Frontal cortex (tissue), 4 donors: ENCODE measurements at places on chromosomes 4 and X.

GRCh38 chr4:145812919-145813318 is 125.7 kb downstream of the ZNF827 start:
- no peak for DNase-seq

GRCh38 chr4:102867278-102868152 is 1.3 kb upstream of the CISD2 start:
- DNase-seq = no peak

- DNase-seq = no peak
Measured at GRCh38 chr4:121582296-121582695, 114.5 kb downstream of the ANXA5 start.

DNA sequence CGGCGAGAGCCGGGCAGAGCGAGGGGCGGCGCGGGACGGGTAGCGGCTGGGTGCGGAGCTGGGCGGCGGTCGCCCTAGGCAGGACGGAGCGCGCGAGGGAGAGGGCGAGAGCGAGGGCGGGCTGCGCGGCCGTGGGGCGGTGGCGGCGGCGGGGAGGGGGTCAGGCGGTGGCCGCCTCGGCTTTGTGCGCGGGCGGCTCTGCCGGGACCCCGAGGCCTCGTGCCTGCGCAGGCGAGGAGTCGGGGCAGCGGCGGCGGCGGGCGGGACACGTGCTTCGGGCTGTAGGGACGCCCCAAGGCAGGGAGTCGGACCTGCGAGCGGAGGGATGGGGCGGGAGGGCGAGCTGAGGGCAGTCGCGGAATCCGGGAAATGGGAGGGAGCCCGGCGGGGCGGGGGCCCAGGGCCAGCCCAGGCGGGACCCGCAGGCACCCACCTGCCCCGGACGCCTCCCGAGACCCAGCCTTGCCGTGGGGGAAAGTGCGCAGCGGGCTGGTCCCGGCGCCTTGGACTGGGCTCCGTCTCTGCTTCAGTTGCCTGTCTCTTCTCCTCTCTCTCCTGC is 465 bp downstream of the BMPR1B start:
- DNase-seq = peak; percentile 31

GRCh38 chr4:182679533-182679932 is 237.7 kb downstream of the DCTD start:
- no peak for DNase-seq

- DNase-seq = no peak
Measured at GRCh38 chr4:4206204-4206603, 20.5 kb downstream of the OTOP1 start.

DNA sequence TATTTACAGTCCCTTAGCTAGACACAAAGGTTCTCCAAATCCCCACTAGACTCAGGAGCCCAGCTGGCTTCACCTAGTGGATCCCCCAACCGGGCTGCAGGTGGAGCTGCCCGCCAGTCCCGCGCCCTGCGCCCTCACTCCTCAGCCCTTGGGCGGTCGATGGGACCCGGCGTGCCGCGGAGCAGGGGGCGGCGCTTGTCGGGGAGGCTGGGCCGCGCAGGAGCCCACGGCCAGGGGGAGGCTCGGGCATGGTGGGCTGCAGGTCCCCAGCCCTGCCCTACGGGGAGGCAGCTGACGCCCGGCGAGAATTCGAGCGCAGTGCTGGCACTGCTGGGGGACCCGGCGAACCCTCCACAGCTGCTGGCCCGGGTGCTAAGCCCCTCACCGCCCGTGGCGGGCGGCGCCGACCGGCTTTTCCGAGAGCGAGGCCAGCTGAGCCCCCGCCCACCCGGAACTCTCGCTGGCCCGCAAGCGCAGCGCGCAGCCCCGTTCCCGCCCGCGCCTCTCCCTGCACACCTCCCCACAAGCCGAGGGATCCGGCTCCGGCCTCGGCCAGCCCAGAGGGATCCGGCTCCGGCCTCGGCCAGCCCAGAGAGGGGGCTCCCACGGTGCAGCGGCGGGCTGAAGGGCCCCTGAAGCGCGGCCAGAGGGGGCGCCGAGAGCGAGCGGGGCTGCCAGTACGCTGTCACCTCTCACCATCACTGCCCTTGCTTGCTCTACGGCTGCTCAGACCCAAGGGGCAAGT is 39.4 kb downstream of the WFS1 start:
- DNase-seq = no peak

- DNase-seq = no peak
Measured at GRCh38 chr4:24210332-24210902, 320.6 kb upstream of the PPARGC1A start.

- DNase-seq = no peak
Measured at GRCh38 chr4:476501-476900, 22.5 kb downstream of the ZNF721 start.

DNA sequence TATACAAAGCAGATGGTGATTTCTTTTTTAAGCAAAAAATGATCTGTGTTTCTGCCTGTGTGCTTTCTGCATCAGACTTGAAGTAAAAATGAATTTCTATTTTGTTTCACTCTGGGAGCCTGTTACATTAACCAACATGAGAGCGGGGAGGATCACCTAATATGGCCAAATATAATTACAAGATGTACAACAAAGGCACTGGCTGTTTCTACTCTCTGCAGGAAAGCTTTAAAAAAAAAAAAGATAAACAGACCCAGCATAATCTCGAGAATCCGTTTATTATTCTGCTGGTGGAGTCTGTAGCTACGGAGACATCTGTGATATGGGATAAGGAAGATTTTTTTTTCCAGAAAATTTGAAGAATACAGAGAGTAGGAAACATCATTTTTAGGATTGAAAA is 103.6 kb downstream of the COMMD8 start:
- no peak for DNase-seq

- no peak for DNase-seq
Measured at GRCh38 chr4:48379587-48380180, 38.4 kb downstream of the SLAIN2 start.

DNA sequence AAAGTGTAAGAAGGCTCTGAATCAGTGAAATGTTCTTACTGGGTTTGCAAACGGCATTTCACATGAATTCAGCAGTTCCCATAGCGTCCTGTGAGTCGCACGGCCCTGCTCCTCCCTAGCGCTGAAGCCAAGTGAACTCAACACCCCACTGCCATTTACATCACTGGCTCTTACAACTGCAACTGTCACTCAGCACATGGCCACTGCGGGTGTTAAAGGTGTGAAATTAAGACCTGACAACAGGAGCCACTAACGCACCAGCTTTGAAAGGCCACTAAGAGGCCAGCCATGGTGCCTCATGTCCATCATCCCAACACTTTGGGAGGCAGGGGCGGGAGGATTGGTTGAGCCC is 31.7 kb downstream of the RNF212 start:
- DNase-seq = no peak

GRCh38 chr4:6011686-6012085 is 6.5 kb downstream of the C4orf50 start:
- DNase-seq = peak; percentile 29

DNA sequence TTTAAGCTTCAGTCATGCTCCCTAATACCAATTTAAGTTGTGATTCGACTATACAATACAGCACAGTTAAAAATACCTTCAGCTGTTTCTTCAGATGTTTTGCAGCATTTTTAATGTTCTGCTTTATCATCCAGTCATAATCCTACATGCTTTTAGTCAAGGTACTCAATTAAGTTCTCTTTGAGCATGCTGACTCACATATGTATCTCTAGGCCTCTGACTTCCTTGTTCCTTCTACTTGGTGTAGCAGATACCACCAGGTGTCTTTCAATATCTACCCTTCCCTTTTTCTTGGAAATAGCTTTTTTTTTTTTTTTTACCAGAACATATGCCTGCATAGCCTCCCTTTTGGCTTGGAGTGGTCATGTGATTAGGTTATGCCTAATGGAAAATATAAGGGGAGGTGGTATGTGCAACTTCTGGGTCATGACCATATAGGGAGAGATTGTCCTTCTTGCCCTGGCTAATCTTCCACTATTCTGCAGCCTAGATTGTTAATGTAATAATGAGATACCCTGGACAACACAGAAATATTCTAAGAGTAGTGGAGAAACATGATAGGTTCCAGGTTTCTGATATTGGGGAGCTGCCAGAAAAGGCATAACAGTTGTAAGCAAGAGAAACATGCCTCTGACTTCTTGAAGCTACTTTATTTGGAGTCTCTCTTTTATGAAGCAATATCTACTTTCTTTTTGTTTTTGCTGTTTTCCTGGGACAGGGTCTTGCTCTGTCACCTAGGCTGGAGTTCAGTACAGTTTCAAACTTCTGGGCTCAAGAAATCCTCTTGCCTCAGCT is 737.2 kb upstream of the SLIT2 start:
- DNase-seq = no peak

- DNase-seq = peak; percentile 1
Measured at GRCh38 chrX:65821721-65822496, 154.5 kb downstream of the MSN start.

DNA sequence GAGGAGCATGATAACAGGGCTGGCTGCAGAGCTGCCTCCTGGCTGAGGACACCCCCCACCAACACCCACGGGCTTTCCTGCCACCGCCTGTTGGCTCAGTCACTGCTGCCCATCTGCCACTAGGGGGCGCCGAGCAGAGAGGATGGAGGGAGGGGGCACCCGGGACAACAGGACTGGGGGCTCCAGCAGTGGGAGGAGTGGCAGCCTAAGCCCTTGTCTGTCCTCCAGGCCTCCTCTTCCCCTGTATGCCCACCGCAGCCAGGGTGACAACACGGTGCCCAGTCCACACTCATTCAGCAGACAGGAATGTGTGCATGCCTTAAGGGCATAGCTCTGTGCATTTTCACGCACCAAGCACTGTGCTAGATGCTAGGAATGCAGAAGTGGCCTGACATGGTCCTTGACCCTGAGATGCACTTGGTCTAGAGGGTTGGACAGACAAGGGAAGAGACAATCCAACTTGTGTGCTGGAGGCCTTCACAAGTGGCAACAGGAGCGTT is 149.9 kb downstream of the AMMECR1 start:
- DNase-seq = no peak

- DNase-seq = no peak
Measured at GRCh38 chr4:81808011-81808672, 336.4 kb upstream of the RASGEF1B start.

- no peak for DNase-seq
Measured at GRCh38 chr4:23888421-23889319, 1.2 kb downstream of the PPARGC1A start.

DNA sequence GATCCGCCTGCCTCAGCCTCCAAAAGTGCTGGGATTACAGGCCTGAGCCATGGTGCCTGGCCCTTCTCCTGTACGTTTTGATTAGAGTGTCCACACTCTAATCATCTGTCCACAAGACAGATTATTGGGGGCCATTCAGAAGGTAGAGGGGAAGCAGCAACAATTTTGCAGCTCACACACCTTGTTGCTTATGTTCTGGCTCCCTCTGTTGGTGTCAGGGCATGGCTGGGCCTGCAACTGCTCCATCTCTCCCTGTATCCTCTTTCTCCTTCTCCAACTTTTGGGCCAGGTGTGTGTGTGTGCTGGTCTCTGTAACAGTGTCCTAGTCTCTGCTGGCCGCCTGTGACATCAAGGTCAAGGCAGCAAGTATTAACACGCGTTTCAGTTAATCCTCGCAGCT is 125.5 kb upstream of the MBNL3 start:
- no peak for DNase-seq

DNA sequence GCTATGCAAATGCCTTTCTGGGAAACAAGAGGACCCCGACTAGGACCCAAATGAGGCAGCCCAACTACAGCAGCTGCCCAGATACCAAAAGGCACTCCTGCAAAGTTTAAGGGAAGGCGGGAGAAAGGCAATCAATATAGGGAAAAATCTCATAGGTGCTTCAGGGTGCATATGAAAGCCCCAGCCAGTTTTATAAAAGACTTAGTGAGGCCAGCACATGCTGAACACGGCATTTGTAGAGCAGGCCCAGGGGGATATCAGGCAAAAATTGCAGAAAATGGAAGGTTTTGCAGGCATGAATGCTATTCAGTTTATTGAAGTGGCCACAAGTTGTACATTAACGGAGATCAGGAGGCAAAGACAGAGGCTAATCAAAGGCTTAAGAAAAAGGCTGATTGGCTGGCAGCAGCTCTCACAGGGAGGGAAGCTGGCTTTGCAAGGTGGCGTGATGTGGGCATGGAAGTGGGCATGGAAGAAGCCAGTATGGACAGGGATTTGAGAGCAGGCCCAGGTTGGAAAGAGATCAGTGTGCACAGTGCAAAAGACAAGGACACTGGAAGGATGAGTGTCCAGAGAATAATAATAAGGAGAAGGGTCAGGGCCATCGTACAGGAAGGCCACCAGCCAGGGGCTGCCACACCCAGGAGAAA is 37.7 kb upstream of the UGT2B7 start:
- no peak for DNase-seq

GRCh38 chr4:170090352-170091052 is 746 bp upstream of the AADAT start:
- DNase-seq = no peak

- DNase-seq = peak; percentile 8
Measured at GRCh38 chrX:140733766-140734342, 24.3 kb downstream of the LINC00632 start.

- peak; percentile 10 for DNase-seq
Measured at GRCh38 chrX:68196939-68197791, 236.1 kb downstream of the OPHN1 start.

GRCh38 chr4:125268068-125268755 is 46.5 kb upstream of the FAT4 start:
- no peak for DNase-seq

GRCh38 chrX:75297508-75297907 is 23.6 kb downstream of the UPRT start:
- DNase-seq = no peak

DNA sequence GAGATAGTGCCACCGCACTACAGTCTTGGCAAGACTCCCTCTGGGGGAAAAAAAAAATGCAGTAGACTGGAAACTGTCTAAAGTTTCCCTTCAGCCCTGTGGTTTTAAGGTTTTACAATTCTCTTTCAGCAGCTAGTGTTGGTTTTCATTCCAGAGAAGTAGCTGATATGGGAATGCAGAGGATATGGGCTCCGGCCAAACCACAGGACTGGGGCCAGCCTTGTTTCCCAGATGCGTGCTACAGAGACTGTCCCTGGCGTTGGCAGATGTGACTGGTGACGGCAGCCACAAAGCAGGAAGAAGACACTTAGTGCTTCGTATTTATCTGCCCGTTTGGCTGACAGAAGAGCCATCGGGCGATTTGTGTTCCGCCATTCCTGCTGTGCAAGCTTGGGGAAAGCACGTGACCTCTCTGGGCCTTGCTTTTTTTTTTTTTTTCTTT is 43.2 kb downstream of the ZBTB49 start:
- DNase-seq = no peak

- no peak for DNase-seq
Measured at GRCh38 chr4:133081246-133081645, 67.8 kb upstream of the PCDH10 start.

DNA sequence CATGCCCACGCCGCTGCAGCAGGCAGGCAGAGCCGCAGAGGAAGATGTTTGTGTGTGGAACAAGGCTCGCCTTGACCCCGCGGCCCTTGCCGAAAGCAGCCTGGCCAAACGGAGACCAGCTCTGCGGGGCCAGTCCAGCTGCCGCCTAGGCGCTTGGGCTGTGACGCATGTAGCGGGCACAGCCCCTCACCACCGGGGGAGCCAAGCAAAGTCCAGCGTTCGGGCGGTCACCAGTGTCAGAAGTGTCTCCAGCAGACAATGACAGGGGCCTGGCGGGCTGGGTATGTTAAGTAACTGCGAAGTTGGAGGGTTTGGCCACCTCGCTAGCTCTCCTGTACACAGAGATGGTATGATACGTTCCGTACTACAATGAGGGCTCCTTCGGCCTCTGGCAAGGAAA is 1.3 kb downstream of the AMER1 start:
- peak; percentile 18 for DNase-seq

- DNase-seq = no peak
Measured at GRCh38 chrX:39196192-39197102, 395.2 kb downstream of the MID1IP1 start.

GRCh38 chrX:115696039-115696438 is 135.1 kb downstream of the PLS3 start:
- no peak for DNase-seq
